Stimulated activated naive CD4-positive, alpha-beta T cell (primary cell): ENCODE measurements at places on chromosomes 7 and 10.
A peak's percentile ranks its signal among the peaks of the same experiment; 100 is the strongest.

- DNase-seq: no peak
These were observed 22.9 kb downstream of the SORCS1 start for GRCh38 chr10:107141524-107142061.

- no peak for DNase-seq
These were observed 30.1 kb downstream of the BTBD16 start for GRCh38 chr10:122301055-122301810.

DNA sequence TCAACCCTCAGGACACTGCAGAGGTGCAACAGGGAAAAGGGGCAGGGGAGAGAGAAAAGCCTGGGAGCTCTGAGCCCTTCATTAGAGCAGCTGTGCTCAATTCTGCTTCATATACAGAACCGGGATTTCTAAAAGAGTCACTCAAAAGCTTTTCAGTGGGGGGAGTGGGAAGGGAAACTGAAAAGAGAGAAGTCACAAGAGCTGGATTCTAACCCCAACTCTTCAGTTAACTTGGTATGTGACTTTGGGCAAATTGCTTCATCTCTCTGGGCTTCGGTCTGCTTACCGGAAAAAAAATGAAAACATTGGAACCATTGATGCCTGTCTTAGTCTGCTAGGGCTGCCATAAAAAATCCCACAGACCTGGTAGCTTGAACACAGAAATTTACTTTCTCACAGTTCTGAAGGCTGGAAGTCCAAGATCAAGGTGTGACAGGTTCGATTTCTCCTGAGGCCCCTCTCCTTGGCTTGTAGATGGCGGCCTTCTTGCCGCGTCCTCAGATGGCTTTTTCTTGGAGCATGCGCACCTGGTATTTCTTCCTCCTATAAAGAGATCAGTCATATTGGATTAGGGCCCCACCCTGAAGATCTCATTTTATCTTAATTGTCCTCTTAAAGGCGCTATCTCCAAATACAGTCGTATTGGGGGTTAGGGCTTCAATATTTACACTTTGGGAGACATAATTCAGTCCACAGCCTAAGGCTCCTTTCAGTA is 118.3 kb upstream of the KMT2E start:
- DNase-seq: no peak

DNA sequence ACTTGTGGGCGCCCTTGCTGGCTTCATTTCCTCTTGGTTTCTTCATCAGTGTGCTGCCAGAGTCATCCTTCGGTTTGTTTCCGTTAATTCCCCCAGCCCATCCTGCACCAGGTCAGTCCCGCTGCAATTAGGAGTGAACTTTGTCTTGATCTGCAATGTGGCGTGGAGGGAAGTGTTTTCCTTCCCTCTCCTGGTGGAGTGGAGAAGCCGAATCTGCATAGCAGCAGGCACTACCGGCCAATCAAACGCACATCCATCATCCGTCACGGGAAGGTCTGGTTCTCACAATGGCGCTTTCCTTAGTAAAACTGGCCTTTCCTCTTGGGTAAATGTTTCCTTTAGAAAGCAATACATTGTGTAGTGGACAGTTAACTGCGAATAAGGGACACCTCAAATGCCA is 337.5 kb downstream of the CXCL12 start:
- DNase-seq: no peak

DNA sequence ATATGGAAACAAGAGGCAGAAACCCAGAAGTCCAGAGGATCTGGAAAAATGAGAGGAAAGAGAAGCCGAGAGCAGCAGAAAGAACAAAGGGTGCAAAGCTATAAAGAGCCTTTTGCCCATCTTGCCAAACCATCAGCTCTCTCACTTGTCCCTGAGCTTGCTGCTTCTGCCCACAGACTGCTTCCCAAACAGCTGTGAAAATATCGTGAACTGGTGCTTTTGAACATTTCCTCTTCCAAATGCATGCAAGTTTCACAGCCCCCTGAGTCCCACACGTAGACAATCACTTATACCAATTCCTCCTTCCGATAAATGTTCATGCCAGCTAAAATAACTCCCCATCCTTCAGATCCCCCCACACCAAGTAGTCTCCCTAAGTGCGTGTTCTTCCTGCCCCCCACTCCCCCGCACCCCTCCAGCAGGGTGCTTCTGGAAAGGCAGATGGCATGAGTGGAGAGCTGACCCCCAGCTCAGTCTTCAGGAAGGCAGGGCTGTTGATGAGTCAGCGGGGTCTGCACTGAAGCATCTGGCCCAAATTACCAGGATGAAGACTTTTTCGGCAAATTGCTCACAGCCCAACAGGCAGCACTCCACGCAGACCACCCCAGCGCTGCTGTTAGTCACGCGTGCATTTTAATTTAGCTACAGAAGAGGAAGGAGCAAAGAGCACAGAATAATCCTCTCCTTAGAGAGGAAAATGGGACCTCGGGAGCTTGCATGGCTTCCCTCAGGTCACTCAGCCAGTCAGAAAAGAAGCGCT is 76.1 kb upstream of the KCNMA1 start:
- no peak for DNase-seq

GRCh38 chr7:149720372-149721083 is 52.9 kb downstream of the ZNF467 start:
- DNase-seq: no peak

DNA sequence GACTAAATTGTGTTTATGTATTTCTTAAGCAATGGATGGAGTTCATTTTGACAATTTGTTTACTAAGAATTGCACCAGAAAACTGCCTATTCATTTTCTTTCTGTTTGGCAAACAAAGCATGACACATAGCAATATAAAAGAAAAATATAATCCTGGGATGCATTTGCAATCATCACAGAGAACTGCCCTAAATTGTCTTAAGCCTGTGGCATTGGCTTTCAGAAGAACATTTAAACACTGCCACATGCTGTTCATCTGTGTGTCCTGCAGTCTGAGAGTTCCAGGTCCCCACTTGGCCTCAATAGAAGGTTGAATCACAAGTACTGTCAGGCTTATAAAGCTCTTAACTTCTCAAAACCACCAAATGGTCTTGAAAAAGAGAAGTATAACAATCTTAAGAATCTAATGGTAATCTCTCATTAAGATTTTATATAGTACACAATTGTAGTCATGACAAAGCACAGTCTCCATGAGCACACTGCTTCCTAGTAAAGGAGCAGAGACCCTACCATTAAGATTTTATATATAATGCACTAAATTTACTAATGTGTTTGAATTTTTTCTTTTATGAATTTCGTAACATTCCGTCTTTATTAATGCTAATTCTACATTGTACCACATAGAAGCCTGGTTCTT is 29.9 kb downstream of the RNLS start:
- DNase-seq: peak; percentile 14
